Activated CD4-positive, alpha-beta T cell treated with anti-CD3 and anti-CD28 coated beads for 36 hours (primary cell): ENCODE measurements at places on chromosomes 2 and 18.

DNA sequence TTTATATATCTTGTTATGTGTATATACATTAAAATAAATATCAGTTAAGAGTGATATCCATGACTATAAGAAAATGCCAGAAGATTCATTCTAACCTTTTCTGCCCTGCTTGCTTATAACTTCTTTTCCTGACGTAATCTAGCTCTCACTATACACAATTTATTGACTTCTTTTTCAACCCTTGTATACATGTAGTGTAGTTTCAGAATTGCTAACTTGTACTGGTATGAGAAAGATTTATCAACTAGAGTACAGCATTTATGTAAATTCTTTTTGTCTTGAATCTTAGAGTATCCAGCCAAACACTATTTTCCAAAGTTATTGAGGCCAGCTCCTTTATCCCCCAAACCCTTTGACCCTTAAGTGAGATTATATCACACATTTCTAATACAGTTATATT, 798.0 kb upstream of the RAB6C start:
- no peak overlapping the region for H3K4me3 ChIP-seq
- H3K27ac ChIP-seq: no peak overlapping the region
- DNase-seq: no peak
- H3K4me1 ChIP-seq: no peaks in the 10 kb centered on the region
- H3K27me3 ChIP-seq: peaks cover 2% of the 10 kb centered on the region
- no peaks in the 10 kb centered on the region for H3K36me3 ChIP-seq

DNA sequence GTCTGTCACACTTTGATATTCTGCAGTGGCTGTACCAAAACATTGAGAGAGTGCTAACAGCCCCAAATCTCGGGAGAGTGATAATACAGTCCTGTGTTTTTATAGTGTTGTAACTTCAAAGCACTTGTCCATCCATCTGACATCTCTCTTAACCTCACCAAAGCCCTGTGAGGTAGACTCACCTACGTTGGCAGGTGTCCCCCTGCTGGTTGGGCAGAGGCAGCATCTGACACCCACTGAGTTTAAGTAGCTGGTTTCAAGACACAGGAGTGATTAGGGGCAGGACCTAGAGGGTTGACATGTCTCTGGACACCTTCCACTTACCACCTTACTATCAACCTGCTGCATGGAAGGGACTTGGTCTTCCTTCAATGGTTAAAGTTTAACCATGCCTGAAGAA, 22.9 kb downstream of the COLEC12 start:
- H3K27me3 ChIP-seq: peaks cover 8% of the 10 kb centered on the region
- H3K4me1 ChIP-seq: no peaks in the 10 kb centered on the region
- peak; percentile 27 for DNase-seq
- H3K4me3 ChIP-seq: no peak overlapping the region
- H3K27ac ChIP-seq: no peak overlapping the region
- H3K36me3 ChIP-seq: no peaks in the 10 kb centered on the region

- DNase-seq: no peak
- no peak overlapping the region for H3K4me3 ChIP-seq
- H3K27me3 ChIP-seq: peaks cover 5% of the 10 kb centered on the region
- H3K36me3 ChIP-seq: no peaks in the 10 kb centered on the region
- peaks cover 30% of the 10 kb centered on the region for H3K4me1 ChIP-seq
These were observed 421.9 kb downstream of the LPIN1 start for GRCh38 chr2:12168354-12168753.

- no peaks in the 10 kb centered on the region for H3K4me1 ChIP-seq
- no peak overlapping the region for H3K4me3 ChIP-seq
- H3K36me3 ChIP-seq: no peaks in the 10 kb centered on the region
- no peak overlapping the region for H3K27ac ChIP-seq
- peaks cover 3% of the 10 kb centered on the region for H3K27me3 ChIP-seq
These were observed 210.6 kb downstream of the TMEM247 start for GRCh38 chr2:46689993-46690392.

DNA sequence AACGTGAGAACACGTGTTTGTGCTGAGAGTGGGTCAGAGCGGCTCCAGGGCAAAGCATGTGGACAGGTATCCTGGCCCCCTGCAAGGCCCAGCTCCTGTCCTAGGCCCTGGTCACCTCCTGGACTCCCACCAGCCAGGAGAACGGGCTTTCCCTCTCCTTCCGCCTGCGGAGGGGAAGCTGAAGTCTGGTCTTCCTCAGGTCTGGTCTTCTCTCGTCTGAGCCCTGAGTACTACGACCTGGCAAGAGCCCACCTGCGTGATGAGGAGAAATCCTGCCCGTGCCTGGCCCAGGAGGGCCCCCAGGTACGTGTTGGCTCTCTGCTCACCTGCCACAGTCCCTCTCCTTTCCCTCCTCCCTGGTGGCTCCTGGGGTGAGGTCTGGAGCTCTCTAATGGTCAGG, 963 bp downstream of the GNLY start:
- H3K4me3 ChIP-seq: no peak overlapping the region
- no peak for DNase-seq

DNA sequence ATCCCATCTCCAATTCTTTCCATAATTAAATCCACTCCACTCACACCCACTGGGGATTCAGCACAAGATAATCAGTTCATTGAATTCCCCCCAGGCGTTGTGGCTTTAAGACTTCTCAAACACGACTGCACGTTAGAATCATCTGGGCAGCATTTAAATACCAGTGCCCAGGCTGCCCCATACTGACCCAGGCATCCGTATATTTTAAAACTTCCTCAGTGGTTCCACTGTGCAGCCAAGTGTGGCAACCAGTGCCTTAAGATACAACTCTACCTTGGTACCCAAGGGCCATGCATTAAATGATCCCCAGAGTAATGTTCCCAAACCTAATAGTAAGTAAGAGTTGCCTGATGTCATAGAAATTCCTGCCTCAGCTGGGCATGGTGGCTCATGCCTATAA, 54.3 kb upstream of the BZW1 start:
- H3K36me3 ChIP-seq: no peaks in the 10 kb centered on the region
- no peak for DNase-seq
- H3K27ac ChIP-seq: no peak overlapping the region
- no peak overlapping the region for H3K4me3 ChIP-seq

DNA sequence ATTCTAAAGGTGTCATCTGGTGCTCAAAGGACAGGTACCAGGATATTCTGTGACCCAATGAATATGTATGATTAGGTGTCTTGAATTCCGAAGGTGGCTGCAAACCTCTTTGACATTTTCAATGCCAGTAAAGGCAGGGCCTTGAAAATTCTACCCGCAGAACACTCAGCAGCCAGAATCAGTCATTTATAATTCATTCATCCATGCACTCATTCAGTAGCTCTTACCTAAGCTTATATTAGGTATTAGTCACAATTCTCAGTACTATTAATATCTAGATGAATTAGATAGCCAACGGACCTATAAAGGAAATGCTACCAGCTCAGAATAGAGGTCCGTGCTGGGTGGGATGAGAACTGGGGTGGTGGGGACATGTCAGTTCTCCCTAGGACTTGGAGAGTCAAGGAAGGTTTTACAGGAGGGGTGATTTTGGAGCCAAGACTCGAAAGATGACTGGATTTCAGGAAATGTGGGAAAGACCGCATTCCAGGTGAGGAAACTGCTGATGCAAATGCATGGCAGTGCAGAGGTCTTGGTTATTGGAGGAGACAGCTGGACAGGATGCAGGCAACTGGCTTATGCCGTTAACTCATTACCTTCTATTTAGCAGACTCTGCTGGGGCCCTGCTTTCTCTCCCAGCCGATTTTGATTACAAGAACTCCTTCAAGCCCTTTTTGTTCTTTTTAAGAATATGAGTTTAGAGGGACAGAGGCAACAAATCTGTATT, 7.2 kb downstream of the TRIB2 start:
- H3K4me1 ChIP-seq: peaks cover 97% of the 10 kb centered on the region
- H3K27me3 ChIP-seq: no peaks in the 10 kb centered on the region
- H3K27ac ChIP-seq: no peak overlapping the region
- peaks cover 10% of the 10 kb centered on the region for H3K36me3 ChIP-seq
- no peak for DNase-seq

GRCh38 chr18:48949050-48949605, 1.6 kb downstream of the SMAD7 start:
- peak overlapping the region; percentile 97 for H3K4me3 ChIP-seq
- peak overlapping the region; percentile 85 for H3K27ac ChIP-seq
- DNase-seq: peak; percentile 59

GRCh38 chr2:134193006-134193405, 60.9 kb upstream of the MGAT5 start:
- peaks cover 68% of the 10 kb centered on the region for H3K4me1 ChIP-seq
- DNase-seq: no peak
- H3K27ac ChIP-seq: no peak overlapping the region
- peaks cover 15% of the 10 kb centered on the region for H3K36me3 ChIP-seq
- no peaks in the 10 kb centered on the region for H3K27me3 ChIP-seq

DNA sequence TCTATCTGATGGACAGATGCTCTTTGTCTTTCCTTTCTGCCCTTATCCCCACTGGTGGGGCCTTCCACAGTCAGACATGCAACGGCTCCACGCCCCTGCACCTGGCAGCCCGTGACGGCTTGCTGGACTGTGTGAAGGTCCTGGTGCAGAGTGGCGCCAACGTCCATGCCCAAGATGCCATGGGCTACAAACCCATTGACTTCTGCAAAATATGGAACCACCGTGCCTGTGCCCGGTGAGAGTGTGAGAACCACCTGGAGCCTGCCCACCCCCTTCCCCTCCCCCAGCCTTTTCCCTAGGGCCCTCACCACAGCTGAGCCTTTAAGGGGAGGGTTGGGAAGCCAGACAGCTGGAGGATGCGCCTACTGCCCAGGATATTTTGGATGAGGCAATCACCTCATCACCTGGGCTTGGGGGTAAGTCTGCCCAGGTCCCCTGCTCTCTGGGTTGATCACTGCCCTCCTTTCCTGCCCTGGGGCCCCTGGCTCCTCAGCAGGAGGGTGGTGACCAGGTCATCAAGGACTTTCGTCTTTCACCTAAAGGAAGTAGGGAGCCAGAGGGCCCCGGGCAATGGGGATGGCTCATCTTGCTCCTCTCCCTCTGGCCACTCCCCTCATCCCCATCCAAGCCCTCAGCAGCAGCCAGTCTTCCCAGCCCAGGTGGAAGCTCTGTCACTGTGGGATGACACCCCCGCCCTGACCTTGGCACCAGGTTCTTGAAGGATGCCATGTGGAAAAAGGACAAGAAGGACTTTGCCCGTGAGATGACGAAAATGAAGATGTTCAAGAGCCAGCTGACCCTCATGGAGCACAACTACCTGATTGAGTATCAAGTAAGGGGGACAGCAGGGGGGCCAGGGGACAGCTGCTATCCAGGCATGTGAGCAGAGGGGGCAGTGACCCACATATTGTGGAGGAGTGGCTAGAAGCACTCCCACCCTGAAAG, 3.7 kb downstream of the ANKRD53 start:
- no peaks in the 10 kb centered on the region for H3K27me3 ChIP-seq
- H3K27ac ChIP-seq: no peak overlapping the region
- H3K4me3 ChIP-seq: no peak overlapping the region
- peaks cover 13% of the 10 kb centered on the region for H3K36me3 ChIP-seq
- peaks cover 22% of the 10 kb centered on the region for H3K4me1 ChIP-seq
- DNase-seq: peak; percentile 3

GRCh38 chr2:42575458-42576064, 7.1 kb downstream of the MTA3 start:
- peaks cover 35% of the 10 kb centered on the region for H3K4me1 ChIP-seq
- peak; percentile 16 for DNase-seq
- H3K27ac ChIP-seq: peak overlapping the region; percentile 63
- no peaks in the 10 kb centered on the region for H3K27me3 ChIP-seq
- H3K4me3 ChIP-seq: no peak overlapping the region
- peaks cover 43% of the 10 kb centered on the region for H3K36me3 ChIP-seq
